A549 treated with DMSO at 1 μM for 4 hours (cell line): ENCODE measurements at places on chromosomes 1 and 21. TPM values are rescaled to one million over a fixed set of nuclear protein-coding genes. Genes with fewer than 3 reads are reported as not detected.

INKA2 gene
- 1.5 to 3.1 TPM (median 1.9 TPM) in 5 replicates for total RNA-seq

RCOR3 gene
- 20.5 to 23.4 TPM (median 20.8 TPM) in 5 replicates for total RNA-seq

PLA2G2F gene
- total RNA-seq = not detected in 5 replicates

VWA5B1 gene
- total RNA-seq = not detected in 5 replicates

ZBTB8OS gene
- total RNA-seq = 35.6 to 52.3 TPM (median 38.9 TPM) in 5 replicates

PTPRC gene
- total RNA-seq = not detected in 5 replicates

PRDX6 gene
- 292 to 318 TPM (median 304 TPM) in 5 replicates for total RNA-seq

OR14K1 gene
- not detected in 5 replicates for total RNA-seq

CDKN2C gene
- 11.7 to 15.0 TPM (median 12.0 TPM) in 5 replicates for total RNA-seq

ZNF648 gene
- total RNA-seq = not detected in 5 replicates

TFF3 gene
- total RNA-seq = not detected in 5 replicates
